H1 (cell line): ENCODE measurements at places on chromosomes 11 and 22.

DNA sequence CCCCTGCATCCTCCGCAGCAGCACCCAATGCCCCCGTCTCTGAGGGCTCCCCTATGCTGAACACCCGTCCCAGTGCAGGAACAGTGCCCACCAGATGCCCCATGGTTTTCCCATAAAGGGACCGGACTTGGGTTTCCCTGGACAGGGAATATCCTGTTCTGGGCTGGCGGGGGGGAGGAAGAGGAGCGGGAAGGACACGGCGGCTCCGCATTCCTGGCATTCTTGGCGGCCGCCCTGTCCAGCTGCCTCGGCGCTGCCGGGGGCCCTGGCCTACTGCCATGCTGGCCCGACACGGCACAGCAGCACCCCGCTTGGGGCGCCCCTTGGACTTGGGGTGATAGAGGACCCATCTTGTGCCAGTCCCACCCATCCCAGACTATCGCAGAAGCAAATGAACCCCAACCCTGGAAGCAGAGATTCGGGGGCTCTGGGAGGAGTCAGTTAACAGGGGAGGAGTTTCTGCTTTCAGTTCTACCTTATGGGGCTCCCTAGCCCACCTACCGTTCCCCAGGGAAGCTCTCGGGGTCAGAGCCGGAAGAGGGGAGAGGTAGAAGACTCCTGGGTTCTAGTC, 23.7 kb upstream of the CBX7 start:
- H3K4me1 ChIP-seq, result peaks cover 64% of the 10 kb centered on the region
- H3K4me3 ChIP-seq, result no peak overlapping the region
- no peaks in the 10 kb centered on the region for H3K27me3 ChIP-seq
- no peaks in the 10 kb centered on the region for H3K36me3 ChIP-seq

DNA sequence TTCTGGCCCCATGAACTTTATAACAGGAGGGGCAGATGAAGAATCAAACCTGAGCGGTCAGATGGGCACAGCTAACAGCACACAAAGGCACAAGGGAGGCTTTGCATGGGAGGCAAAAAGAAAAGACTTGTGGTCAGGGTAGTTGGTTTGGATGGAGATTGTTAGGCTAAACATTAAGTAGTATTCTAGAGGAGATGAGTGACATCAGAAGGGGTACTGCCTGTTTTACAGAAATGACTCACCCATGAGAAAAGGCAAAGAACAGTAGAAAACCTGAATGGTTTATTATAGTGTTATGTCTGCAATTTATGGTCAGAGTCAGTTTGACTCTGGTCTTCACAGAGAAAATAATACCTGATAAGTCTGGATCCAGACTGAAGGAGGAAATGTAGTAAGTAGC, 129.8 kb upstream of the KIRREL3 start:
- no peak for DNase-seq
- H3K4me1 ChIP-seq, result no peaks in the 10 kb centered on the region
- no peaks in the 10 kb centered on the region for H3K27me3 ChIP-seq
- H3K27ac ChIP-seq, result no peak overlapping the region

- H3K27ac ChIP-seq, result no peak overlapping the region
- no peaks in the 10 kb centered on the region; the same call in 1 of the 2 replicates for H3K4me1 ChIP-seq
- no peaks in the 10 kb centered on the region for H3K36me3 ChIP-seq
- no peaks in the 10 kb centered on the region for H3K27me3 ChIP-seq
- H3K4me3 ChIP-seq, result no peak overlapping the region
Measured at GRCh38 chr22:46894081-46894671, 131.7 kb downstream of the TBC1D22A start.

- H3K4me3 ChIP-seq, result no peak overlapping the region
- no peak for DNase-seq
- H3K36me3 ChIP-seq, result no peaks in the 10 kb centered on the region
- no peaks in the 10 kb centered on the region for H3K4me1 ChIP-seq
Measured at GRCh38 chr11:16512899-16513241, 156.5 kb upstream of the SOX6 start.

DNA sequence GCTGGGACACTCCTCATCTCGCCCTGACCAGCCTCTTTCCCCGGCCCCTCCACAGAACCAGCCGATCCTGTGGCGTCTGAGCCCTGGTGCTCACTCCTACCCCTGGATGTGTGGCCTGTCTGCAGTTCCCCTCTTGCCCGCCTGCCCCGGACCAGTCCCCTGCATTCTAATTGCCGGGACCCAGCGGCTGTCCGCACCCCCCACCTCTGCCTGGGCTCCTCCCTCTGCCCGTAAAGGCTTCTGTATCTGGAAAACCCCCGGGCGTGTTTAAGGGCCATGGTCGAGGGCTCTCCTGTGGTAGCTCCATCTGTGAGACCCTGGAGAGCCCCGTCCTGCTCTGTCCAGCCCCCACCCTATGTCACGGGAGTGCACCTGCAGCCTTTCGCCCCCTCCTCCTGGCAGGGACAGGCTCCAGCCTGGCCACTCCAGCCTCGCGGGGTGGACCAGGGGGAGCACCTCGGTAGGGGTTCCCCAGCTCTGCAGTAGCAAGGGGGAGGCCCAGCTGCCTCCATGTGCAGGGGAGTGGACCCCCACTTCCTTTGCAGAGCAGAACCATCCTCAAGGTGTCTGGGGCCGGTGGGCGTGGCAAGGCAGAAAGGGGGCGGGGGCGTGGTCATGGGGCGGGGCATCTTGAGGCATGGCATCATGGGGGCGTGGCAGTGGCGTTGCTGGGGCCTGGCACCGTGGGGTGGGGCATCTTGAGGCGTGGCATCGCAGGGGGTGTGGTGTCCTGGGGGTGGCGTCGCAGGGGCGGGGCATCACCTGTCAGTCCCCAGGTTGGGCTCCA, 430.4 kb downstream of the TBC1D22A start:
- no peaks in the 10 kb centered on the region for H3K4me1 ChIP-seq
- no peak overlapping the region for H3K4me3 ChIP-seq
- no peak for DNase-seq
- H3K27ac ChIP-seq, result no peak overlapping the region
- no peaks in the 10 kb centered on the region for H3K36me3 ChIP-seq

GRCh38 chr11:117337076-117337475, 9.4 kb downstream of the CEP164 start:
- no peak overlapping the region for H3K27ac ChIP-seq
- no peak for DNase-seq
- H3K27me3 ChIP-seq, result no peaks in the 10 kb centered on the region
- no peaks in the 10 kb centered on the region for H3K4me1 ChIP-seq
